Activated CD8-positive, alpha-beta memory T cell treated with anti-CD3 and anti-CD28 coated beads for 48 hours (primary cell): ENCODE measurements at places on chromosomes 3 and 15.

- DNase-seq, result no peak
Observed at GRCh38 chr15:72147418-72147817, 29.2 kb downstream of the SENP8 start.

GRCh38 chr3:39332525-39332924 is 3.0 kb downstream of the CCR8 start:
- DNase-seq, result no peak

DNA sequence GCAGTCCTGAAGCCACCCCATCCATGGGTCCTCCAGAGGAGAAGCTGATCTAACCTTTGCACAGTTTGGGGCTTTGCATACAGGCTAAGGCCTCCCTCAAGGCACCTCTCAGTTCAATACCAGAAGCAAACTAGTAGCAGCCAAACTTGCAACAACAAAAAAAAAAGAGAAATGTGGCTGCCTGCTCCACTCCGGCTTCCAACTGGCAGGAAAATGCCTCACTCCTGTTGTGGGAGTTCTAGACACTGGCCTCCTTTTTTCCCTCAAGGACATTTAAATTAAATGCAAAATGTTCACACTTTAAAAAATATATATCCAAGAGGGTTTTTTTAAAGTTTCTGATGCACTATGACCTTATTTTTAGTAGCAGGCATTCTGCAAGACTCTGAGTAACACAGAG is 216.0 kb upstream of the TPM1 start:
- DNase-seq, result no peak

DNA sequence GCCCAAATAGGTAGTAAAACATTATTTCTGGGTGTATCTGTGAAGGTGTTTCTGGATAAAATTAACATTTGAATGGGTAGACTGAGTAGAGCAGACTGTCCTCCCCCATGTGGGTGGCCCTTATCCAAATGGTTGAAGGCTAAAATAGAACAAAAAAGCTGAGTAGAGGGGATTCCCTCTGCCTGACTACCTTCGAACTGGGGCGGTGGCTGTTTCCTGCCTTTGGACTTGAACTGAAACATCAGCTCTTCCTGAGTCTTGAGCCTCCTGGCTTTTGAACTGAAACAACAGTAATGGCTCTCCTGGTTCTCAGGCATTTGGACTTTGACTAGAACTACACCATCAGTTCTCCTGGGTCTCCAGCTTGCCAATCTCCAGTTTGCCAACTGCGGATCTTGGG is 4.4 kb upstream of the GPR176 start:
- no peak for DNase-seq

DNA sequence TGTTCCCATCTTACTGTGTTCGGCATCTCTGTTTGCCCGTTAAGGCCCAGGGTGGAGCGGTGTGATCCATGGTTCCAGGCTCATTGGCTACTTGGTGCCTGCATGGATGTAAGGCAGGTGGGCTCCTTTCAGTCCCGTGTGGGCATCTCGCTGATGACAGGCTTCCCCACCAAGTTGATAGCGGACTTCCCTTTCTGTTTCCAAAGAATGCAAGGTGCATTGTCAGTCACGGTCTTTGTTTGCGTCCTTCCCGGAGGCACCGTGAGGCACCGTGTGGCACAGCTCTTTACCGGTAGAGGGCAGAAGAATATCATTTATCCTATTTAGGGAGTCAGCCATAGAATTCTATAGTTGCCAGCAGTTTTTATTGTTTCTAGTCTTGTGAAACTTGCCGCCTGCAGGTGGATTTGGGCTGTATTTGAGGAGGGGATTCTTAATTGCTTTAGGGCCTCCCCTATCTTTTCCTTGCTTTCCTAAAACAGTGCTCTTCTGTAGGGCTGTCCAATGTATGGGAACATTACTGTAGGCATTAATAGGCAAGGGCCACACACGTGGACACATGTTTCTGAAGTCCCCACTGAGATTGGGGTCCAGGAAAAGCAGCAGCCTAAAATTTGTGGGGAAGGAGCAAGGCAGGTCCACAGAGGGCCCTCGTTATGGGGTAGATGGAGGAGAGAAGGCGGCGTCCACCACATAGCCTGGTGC is 244.1 kb downstream of the SLCO3A1 start:
- DNase-seq, result no peak

DNA sequence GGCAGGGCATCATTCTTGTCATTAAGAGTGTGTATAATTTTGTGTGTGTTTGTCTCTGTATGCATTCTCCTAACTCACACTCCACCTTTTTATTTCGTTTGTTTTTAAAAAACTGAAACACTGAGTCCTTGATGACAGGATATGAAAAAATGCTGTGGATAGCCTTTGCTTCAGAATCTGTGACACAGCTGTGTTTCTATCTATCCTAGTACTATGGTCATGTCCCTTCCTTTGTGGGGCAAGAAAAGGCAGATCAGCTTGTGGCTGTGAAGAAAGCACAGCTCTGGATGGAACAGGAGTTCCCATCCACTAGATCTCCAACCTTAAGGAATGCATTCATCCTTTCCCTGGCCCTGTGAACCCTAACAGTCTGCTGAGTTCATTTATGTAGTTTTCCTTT is 60.3 kb downstream of the OTOL1 start:
- DNase-seq, result no peak

GRCh38 chr3:4680227-4680691 is 187.1 kb downstream of the ITPR1 start:
- no peak for DNase-seq

DNA sequence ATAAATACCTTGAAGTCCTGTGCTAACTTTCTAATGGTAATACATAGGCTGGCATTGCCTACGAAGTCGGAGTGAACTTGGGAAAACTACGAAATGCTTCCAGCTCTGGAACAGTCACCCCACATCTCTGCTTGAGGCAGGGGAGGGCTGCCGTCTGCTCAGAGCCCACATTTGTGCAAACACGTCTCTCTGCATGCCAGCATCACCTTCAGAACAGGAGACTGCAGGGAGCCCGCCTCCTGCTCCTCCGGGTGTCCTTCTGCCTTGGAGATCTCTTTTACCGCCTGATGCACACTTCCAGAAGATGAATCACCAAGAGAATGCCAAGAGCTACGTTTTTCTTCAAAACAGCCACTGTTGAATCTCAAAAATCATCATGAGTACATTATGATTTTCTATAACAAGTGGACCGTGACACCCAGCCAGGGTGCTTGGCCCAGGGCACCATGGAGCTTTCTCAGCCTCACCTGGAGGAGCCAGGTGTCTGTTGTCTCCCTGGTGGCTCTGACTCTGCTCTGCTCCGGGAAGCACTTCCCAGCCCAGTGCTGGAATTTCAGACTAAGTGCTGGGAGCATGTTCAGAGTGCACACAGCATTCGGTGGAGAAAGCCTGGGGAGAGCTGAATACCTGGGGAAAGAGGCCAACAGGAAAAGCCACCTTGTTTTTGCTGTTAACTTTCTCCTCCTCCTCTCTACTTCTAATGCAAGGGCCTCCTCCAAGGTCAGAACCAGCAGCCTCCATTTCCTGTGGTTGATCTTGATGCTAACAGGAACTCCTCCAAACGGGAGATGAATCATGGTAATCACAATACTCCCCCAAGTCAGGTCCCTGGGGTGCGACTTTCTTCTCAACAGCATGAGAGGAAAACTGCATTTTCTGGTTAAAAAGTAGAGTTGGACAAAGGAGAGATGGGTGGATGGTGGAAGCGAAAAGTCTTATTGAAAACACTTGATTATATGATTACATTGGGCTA is 467.7 kb downstream of the GABRG3 start:
- DNase-seq, result no peak

DNA sequence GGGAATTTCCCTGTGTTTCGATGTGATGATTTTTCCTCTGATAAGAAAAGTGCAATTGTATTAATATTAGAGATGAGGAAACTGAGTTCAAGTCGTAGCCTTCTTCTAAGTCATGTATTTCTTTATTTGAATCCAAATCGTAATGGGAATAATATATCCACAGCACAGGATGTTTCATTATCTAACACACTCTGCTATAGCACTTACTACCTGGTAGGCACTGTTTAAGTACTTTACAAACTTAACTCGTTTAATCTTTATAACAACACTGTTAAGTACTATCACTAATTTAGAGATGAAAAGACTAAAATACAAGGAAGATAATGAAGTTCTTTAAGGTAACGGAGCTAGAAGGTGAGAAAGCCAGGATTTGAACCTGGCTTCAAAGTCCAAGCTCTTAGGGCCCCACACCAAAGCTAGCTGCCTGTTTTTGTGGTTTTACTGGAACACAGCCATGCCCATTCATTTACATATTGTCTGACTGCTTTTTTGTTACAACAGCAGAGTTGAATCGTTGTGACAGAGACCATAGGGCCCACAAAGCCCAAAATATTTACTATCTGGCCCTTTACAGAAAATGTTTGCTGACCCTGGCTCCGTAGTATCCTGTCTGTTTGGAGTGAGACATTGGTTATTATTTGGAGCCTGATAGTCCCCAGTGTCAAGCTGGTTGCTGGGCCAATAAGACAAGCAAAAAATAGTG is 9.6 kb upstream of the ATP13A3 start:
- no peak for DNase-seq

DNA sequence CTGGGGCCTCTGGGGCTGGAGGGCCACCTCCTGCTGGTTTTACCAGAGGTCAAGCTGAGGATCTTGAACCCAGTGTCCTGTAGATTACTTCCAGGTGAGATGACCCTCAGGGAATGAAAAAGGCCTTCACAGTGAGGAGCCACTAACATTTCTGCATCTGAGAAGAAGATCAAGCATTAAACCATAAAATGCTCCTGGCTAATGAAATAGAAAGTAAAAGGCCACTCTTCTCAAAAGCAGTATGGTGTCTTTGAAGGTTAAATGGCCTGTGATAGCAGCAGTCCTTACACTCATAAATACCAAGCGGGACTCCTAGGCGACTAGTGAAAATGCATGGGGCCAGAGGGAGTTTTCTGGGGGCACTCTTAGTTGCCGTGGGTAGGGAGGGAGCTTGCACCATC is 47.0 kb upstream of the RGMA start:
- no peak for DNase-seq

- DNase-seq, result no peak
Observed at GRCh38 chr15:78830514-78831228, 19.4 kb upstream of the ADAMTS7 start.

DNA sequence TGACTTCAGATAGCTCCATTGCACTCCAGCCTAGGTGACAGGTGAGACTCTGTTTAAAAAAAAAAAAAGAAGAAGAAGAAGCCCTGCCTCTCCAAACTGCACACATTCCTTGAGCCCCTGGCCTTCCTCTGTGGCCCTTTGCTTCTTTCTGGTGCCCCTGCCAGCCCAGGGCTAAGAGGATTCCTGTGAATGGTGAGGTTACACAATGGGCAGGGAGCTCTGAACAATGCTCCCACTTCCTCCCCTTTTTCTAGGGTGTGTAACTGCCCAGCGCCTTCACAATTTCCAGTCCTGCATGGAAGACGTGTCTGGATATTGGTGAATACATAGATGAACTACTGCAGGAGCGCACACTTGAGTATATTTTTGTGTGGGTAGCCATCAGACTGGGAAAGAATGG is 3.6 kb upstream of the AMOTL2 start:
- no peak for DNase-seq

DNA sequence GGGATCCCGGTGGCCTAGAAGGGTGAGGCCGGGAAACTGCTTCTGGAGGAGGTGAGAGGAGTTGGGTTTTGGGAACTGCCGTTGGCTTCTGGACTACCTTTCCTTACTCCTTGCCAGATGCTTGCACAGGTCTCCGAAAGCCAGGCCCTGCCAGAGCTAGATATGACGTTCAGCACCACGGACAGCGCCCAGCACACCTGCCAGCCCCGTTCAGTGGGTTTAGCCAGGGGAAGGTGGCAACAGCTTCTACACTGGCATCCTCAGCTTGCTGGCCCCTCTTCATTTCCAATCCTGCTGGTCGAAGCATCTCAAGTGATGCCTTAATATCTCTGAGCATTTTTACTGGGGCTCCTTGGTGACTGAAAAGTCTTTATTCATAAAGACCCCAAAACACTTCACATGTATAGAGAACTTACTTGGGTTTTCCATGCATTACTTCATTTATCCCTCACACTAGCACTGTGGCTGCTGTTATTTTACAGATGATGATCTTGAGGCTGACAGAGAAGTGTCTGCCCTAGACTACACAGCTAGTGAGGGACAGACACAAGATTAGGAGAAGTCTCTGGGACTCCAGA is 21.9 kb downstream of the HCN4 start:
- DNase-seq, result peak; percentile 34

- DNase-seq, result no peak
Observed at GRCh38 chr3:191944835-191945234, 483.9 kb downstream of the PYDC2 start.

DNA sequence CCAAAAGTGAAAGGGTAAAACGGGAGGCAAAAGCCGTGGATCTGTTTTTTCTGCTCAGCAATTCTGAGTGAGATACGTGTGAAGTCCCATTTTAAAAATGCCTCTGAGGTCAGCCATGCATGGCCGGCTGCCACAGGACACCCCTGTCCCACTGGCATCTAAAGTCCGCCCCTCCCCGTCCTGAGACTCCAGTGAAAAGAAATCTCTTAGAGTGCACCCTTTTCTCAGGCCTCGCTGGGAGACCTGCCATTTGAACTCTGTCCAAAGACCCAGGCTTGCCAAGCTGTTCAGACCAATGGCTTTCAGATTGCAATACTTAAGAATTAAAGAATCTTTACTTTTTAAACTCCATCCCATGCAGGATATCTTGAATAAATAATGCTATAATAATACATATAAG is 61.0 kb upstream of the SLC24A5 start:
- DNase-seq, result no peak

- no peak for DNase-seq
Observed at GRCh38 chr15:28085489-28086174, 13.5 kb downstream of the OCA2 start.

DNA sequence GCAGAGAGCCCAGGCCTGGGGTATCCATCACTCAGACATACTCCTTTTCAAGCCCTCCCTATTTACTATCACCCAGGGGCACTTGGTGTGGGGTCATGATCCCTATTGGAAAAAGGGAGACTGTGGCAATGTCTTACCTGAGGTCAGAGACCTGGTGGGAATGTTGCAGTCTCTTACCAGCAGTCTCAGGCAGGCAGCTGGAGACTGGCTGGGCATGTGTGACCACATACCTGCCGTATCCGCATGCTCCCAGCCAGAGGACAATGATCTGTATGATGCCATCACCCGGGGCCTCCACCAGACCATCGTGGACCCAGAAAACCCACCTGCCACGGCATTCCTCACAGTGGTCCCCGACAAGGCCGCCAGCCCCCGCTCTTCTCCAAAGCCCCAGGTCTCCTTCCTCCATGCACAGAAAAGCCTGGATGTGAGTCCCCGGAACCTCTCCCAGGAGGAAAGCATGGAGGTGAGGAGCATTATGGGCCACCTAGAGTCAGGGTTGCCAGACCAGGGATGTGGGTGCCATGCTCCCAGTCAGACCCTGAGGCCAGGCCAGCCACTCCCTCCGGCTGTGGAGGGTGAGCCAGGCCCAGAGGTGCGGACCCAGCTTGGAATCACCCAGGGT is 5.9 kb downstream of the SH2D7 start:
- no peak for DNase-seq

DNA sequence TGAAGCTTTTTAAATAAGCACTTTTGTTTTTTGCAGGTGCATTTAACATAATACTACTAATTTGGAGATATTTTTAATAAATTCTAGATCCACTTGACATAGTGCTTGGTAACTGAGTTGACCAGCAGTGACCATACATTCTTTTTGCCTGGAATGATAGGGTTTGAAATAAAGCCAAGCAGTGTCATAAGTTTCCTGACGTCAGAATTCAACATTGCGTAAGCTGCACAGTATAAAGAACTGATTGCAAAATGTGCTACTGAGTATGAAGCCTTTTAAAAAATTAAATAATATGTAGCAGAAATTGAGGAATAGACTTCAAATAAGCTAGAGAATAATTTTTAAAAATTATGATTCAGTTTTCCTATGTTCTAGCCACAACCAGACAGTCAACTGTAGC is 454.6 kb upstream of the ARPP21 start:
- DNase-seq, result no peak
